ENCODE measurements at places on chromosomes 7 and 10.

DNA sequence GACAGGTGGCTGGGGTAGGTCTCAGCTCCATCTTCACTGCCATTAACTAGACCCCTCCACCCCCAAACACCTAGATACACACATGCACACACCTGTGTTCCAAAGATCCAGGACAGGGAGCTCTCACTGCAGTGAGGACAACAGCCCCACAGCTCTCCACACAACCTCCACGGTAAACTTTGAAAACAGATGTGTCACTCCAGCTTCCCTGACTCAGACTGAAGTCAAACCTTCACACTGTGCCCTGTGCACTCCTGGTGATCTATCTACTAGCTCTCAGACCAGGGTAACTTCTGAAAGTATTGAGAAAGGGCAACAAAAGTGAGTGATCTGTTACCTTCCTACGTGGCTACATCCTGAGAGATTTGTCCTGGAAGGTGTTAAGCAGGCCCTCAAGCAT is 519.8 kb downstream of the XPNPEP1 start:
- no peak for DNase-seq

- DNase-seq, result no peak
These were observed 88.2 kb upstream of the IMMP2L start for GRCh38 chr7:111650456-111650999.

GRCh38 chr10:98568551-98568950 is 121.8 kb upstream of the HPS1 start:
- DNase-seq, result no peak

DNA sequence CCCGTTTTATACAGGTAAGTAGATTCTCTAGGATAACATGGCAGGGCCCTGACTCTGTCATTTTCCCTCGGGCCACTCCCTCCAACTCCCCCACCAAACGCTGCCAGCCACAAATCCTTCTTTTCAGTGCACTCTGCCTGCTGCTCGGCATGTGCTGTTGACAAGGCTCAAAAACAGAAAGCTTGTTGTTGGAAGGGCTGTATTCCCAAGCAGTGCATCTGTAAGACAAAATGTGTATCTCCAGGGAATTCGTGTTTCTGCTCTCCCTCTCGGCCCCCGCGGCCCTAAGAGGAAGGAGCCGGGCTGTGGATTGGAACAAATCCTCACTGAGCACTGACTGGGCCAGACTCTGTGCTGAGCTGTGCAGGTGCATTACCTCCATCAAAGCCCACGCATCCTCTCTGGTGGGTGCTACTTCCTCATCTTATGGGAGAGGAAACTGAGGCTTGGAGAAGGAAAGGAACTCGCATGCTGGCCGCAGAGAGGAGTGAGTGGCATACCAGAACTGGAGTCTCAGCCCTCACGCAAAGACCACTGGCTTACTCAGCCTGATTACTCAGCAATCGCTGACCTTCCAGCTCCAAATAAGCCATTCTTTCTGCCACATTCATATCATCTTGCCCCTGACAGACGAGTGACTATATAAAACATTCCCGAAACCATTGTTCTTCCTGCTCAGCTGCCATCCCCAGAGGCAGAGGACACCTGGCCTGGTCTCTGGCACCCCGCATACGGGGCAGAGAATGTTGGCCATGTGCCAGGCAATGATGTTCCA is 33.5 kb upstream of the ENO4 start:
- no peak for DNase-seq

DNA sequence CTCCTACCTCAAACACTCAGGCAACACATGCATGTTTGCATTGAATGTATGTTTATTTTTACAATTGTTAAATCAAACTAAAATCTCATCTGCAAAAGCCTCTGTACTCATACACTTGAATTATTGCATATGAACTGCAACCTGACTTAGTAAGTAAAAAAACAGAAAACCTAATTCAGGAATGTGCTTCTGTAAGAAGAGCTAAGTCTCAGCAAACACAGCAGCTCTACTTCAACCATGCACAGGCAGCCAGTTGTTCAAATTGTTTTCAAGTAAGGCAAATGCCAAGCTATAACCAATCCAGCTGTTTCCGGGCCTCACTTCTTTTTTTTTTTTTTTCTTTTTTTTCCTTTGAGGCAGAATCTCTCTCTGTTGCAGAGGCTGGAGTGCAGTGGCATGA is 93.5 kb upstream of the MALRD1 start:
- no peak for DNase-seq

DNA sequence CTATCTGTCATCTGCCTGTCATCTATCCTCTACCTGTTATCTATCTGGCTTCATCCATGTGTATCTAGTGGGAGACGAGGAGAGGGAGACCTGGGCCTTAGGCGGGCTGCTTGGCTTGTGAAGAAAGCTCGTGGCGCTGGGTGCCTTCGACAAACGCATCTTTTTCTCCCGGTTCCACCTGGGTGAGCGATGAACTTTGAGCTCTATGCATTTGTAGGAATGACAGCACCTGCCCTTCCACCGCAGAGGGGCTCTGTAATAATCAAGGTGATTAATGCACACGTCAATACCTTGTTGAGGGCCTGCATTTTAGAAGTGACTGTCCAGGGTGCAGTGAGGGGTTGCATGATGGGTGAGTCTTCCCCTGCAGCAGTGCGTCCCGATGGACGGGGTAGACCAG is 2.6 kb upstream of the VIPR2 start:
- no peak for DNase-seq

DNA sequence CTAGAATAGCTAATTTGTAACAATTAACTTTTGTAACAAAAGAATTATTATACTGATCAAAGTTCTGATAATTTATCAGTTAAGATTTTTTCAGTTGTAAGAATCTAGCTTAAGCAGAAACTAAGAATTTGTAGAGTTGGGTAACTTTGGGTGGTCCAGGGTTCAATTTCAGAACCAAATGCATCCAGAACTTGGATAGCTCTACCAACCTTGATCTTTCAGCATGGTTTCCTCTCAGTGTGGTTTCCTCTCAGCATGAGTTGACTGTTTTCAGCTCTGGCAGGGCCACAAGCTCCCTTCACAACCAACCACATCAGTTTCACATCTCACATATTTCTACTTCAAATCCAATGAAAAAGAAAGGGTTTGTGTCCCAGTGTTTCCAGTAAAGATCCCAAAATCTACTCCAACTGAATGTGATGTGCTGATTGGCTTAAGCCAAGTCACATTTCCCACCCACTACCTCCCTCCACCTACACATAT is 3.3 kb upstream of the FAS start:
- no peak for DNase-seq

DNA sequence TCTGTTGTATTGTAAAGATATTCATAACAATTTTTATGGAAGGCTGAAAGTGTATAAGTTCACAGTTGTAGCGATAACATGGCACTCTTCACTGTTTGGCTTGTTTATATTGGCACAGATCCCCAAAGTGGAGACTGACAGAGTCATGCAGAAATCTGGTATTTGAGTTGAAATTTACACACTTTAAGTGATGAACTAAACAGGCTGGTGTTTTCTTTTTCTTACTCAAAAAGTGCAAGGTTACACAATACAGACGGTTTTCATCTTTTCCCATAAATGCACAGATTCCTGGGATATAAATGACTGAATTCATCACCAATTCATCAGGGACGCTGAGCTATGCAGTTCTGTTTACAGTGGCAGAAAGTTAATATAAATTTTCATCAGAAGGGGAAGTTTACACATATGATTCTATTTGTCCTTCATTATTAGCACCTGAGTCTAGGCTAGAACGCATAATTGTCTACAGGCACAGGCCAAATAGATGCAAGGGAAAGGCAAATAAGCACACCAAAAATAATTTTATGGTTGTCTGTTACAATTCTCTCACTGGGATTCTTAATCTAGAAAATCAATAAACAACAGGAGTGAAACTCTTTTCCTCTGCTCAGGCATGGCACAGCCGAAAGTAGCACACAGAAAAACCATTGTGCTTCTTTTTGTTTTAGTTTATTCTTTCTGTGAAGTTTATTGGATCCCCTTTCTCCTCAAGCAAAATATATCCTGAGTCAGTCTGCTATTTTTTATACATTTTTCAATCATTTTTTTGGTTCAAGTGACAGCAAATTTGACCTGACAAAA is 88.0 kb downstream of the FOXP2 start:
- DNase-seq, result no peak

- DNase-seq, result no peak
These were observed 370.2 kb downstream of the PHF14 start for GRCh38 chr7:11343818-11344413.

DNA sequence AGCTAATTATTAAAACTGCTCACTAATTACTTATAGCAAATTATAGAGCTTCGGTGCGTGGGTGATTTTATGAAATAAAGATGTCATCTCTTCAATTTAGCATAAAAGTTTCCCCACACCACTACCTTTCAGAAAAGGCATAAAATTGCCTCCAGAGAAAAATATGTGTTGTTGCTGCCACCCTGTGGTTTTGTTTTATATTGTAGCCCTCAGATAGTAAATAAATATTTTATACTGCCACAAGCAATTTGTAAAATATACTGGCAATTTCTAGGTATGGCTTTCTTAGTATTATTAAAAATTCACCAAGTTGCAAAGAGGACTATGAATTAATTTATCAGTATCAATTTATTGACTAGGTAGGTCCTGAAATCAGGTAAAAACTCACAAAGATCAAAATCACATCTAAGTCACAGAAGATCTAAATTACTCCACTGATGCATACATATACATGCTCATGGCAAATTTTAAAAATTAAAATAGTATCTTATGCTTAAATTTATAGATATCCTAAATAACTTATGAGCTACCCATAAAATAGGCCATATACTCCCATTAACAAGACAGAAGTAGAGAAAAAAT is 26.5 kb downstream of the ASNS start:
- no peak for DNase-seq

GRCh38 chr7:71746006-71746405 is 614.1 kb downstream of the GALNT17 start:
- no peak for DNase-seq

DNA sequence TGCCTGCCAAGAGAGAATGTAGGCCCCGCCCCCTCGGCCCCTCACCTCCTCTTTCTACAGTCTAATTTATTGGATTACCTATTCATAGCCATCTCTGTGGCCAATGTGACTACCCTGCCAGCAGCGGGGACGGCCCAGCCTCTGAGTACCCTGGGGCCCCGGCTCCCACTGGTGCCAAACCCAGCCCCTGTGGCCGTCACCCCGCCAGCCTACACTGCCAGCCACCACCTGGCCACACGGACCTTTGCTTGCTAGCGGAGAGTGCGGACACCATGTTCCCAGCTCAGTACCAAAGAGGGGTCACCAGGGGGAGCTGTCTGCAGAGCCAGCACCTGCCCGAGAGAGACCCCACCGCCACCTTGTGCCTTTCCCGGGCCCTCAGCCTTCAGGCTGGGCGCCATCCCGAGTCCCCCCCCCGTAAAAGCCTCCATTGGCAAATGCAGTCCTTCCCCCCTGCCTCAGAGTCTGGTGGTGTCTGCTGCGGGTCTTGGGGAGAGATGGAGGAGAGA is 511.1 kb downstream of the ZNF37A start:
- no peak for DNase-seq

DNA sequence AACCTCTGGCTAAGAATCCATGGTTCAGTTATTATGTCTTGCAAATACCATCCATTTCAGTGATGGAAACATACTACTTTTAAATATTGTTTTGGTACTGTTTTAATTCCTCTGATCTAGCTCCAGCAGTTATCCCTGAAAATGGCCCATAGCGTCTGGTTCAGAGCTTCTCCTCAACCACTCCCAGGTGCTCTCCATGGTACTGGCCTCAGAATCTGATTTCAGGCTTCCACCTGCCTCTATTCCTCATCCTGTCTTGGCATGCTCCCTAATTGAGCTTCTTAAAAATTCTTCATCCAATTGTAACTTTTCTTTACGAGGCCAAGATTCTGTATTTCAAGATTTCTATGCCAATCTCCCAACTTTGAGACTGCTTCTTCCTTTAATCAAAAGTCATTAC is 236.3 kb downstream of the HTR7 start:
- DNase-seq, result no peak

GRCh38 chr7:6234384-6234783 is 38.0 kb downstream of the CYTH3 start:
- no peak for DNase-seq

- peak; percentile 20 for DNase-seq
These were observed 485 bp downstream of the ALOX5 start for GRCh38 chr10:45374350-45375052.

DNA sequence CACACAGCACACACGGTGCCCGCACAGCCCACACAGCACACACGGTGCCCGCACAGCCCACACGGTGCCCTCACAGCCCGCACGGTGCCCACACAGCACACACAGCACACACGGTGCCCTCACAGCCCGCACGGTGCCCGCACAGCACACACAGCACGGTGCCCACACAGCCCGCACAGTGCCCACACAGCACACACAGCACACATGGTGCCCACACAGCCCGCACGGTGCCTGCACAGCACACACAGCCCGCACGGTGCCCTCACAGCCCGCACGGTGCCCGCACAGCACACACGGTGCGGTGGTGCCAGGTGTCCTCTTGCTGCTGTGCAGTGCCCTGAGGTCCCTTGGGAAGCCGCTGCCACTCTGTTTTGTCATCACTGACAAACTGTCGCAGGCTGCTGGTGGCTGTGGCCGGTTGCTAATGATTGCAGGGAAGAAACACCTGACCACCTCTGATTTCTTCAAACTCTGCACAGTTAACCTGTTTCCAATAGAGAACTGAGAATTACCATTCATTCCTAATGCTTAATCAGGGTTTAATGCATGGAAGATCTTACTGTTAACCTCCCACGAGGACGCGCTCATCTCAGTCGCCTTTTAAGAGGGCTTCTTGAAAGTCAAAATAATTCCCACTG is 66.9 kb downstream of the GLRX3 start:
- no peak for DNase-seq

DNA sequence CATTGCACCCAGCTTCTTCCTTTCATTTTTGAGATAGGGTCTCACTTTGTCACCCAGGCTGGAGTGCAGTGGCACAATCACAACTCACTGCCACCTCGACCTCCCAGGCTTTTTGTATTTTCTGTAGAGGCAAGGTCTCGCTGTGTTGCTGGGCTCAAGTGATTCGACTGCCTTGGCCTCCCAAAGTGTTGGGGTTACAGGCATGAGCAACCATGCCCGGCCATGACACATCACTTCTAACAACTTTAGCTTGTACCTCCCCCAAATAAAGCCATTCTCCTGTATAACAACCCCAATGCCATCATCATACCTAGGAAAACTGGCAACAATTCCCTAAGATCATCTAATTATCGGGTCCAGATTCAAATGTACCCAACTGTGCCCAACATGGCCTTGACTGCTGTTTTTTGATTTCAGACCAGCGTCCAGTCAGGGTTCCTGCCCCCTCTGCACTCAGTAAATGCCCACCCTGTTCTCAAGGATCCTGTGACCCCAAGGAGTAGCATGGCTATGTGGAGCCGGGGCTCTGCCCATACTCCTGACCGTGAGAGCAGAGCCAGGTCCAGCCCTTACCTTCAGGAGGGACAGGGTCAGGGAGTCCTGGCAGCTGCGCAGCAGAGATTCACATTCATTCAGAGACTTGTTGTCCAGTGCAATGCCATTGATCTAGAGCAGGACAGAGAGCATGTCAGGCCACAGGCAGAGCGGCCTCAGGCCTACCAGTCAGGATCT is 102.6 kb downstream of the DLG5 start:
- DNase-seq, result no peak

- DNase-seq, result no peak
These were observed 30.3 kb downstream of the OAT start for GRCh38 chr10:124388476-124388822.
